ENCODE measurements at places on chromosomes 7 and 10.

DNA sequence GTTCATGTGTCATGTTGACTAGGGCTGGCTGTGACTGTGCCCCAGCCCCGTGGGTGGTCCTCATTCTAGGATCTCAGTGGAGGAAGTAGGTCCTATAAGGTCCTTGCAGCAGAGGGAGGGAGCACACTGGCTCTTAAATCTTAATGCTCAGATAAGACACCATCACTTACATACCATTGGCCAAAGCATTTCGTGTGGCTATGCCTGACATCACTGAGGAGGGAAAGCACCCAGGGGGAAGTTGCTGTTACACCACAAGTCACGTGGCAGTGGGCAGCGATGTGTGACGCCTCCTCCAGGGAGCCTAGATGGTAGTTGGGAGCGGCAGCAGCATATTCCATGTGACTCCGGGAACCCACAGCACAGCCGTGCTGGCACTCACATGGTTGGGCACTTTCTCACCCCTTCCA lies 224.7 kb upstream of the SH2B2 start:
- DNase-seq: no peak

DNA sequence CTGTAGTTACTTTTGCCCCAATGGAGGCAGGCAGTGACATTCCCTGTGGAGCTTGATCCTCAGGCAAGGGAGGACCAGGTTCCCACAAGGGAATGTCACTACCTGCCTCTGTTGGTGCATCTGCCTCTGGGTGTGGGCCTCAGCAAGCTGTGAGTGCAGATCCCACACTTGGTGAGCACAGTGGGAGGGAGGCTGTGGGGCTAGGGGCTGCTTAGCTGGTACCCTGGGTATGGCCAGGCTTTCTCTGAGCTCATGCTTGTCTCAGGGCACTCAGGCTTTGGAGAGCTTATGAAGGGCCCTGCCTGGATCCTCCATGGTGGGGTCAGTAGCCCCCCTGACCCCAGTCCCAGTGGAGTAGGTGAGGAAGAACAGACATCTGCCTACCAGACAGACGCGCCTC lies 16.2 kb upstream of the ZNF488 start:
- no peak for DNase-seq

DNA sequence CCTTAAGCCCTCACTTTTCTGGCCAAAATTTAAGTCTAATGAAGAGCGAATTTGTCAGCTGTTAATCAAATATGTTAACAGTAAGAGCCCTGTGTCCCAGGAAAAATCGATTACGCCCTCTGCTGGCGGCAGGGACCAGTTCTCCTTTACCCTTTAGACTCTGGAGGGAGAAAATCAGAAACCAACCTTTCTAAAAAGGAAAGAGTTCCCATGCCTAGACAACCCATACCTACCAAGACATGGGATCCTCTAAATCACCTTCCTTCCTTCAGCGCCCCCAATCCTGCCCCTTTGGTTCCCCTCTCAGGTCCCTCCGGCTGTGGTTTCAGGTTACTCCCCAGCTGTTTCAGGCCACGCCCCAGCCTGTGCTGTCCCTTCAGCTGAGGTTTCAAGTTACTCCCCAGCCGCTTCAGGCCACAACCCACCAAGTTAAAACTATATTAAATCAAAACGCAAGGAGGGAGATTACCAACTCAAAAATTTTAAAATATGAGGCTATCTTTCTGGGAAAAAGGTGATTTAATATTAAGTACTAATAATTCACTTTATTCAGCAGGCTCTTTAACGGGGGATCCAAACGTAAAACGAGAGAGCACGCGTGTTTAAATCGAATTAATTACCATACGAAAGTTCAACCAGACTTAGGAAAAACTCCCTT lies 1.4 kb upstream of the AKR1B15 start:
- peak; percentile 37 for DNase-seq

- no peak for DNase-seq
Measured at GRCh38 chr7:101628522-101628921, 574 bp downstream of the MYL10 start.

DNA sequence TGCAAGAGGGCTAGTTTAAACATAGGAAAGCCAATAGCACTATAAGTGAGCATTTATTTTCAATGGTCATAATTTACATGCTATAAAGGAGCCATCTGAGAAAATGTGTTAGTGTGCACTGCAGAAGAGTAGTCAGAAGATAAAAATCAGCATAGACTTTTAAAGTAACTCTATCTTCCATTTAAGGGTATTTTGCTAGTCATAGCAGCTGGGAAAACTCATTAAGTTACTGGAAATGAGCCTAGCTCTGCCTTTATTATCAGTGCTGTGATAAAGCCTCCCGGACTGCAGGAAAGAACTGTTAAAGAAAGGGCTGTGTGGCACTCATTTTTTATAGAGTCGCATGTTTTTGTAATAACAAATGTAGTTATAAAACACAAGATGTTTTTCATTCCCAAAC lies 825.8 kb upstream of the POM121L12 start:
- DNase-seq: no peak

- DNase-seq: no peak
Measured at GRCh38 chr10:96588060-96588554, 1.3 kb upstream of the TM9SF3 start.
